ENCODE measurements at places on chromosomes 7 and 10. TPM values are rescaled to one million over a fixed set of nuclear protein-coding genes. Genes with fewer than 3 reads are reported as not detected.

DNA sequence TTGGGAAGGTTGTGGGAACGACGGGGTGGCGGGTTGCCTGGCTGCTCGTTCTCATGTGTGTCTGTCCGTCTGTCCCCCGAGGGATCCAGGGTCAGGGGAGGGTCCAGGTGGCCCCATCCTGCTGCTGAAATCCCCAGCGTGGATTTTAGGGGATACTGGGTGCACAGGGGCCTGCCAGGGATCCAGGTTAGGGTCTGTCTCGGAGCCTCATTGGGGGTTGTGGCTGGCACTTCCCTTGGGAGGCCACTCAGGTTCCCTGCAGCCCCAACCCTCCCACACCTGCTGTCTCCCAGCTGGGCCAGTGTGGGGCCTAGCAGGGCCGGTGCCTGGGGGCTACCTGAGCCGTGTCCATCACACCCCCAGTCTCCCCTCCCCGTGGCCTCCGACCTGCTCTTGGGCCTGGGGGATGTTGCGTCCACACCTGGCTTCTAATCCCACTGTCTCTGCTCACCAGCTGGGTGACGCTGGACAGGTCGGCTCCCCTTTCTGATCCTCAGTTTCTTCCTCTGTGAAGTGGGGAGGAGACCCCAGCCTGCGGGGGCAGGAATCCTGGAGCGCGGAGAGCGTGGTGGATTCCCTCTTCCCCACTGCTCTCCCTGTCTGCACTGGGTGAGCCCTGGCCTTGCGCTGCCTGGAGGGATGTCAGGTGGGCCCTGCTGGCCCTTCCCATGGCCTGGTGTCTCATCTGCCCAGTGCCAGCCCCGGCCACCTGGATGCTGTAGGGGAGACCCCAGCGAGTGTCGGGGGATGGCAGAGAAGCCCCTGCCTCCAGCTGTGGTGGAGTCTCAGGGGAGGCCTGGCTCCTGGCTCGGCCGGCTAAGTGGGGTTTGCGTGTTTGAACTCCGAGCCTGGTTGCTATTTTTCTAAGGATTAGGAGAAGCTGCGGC lies 81.6 kb downstream of the UNCX start:
- DNase-seq, result no peak

DNA sequence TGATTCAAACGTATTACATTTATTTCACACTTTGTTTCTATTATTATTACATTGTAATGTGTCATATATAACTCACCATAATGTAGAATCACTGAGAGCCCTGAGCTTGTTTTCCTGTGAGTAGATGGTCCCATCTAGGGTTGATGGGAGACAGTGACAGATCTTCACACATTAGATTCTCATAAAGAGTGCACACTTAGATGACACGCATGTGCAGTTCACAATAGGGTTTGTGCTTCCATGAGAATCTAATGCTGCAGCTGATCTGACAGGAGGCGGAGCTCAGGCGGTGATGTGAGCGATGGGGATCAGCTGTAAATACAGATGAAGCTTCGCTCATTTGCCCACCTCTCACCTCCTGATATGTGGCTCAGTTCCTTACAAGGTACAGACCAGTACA lies 36.1 kb downstream of the BMPER start:
- no peak for DNase-seq

GRCh38 chr7:4225881-4226523 lies 456.1 kb upstream of the FOXK1 start:
- DNase-seq, result no peak

- no peak for DNase-seq
Observed at GRCh38 chr7:49400891-49401550, 372.4 kb upstream of the VWC2 start.

DNA sequence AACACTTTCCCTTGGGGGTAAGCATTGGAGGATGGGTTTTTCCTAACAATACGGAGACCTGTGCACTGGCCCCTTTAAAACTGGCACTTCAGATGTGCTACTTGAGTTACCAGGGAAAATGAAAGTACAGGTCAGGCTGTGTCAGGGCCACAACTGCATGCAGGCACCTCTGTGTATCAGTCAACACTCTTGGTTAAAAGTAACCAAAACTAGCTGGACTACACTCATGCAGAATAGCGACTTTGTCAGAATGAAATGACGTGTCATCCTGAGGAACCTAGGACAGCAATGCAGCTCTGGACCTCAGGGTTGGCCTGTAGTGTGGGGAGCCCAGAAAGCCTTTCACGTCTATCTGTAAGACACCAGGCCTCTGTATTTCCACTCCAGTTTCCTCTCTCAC lies 33.8 kb upstream of the SMKR1 start:
- no peak for DNase-seq

DNA sequence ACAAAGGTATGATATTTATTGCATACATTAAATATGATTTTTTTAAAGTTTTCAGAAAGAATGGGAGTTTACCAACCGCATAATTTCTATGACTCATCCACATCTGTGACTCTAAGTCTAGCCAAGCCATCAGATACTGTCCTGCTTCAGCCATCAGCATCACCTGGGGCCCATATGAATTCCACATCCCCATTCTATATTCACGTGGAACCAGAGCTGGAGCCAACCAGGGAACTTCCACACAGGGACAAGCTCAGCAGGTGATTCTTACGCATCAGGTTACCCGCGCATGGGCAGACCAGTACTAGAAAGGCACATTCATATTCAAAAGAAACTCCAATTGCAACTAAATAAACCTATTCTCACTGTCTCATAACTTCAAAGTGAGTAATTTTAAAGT lies 817.7 kb upstream of the IGFBP3 start:
- no peak for DNase-seq

ASAH2B gene
- total RNA-seq, result 3.3 TPM

KMT2C gene
- total RNA-seq, result 24.5 TPM

CDHR1 gene
- total RNA-seq, result not detected

ENKUR gene
- not detected for total RNA-seq

Measured in LHCN-M2 (cell line).